ENCODE measurements at places on chromosomes 5 and 9. TPM values are rescaled to one million over a fixed set of nuclear protein-coding genes. Genes with fewer than 3 reads are reported as not detected.

DNA sequence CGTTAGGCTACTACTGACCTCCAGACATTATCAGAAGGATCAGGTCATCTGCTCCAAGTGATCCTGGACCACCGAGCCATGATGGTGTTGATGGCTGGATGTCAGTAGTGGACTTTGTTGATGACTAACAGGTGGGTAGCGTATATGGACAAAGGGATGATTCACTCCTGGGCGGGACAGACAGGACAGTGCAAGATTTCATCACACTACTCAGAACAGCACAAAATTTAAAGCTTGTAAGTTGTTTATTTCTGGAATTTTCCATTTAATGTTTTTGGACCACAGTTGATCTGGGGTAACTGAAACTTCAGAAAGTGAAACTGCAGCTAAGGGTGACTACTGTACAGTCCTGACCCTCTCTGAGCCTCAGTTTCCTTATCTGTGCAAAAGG, 12.7 kb downstream of the PDGFRB start:
- DNase-seq = no peak

- peak; percentile 30 for DNase-seq
These were observed 728 bp upstream of the SLC1A1 start for GRCh38 chr9:4489562-4489918.

DNA sequence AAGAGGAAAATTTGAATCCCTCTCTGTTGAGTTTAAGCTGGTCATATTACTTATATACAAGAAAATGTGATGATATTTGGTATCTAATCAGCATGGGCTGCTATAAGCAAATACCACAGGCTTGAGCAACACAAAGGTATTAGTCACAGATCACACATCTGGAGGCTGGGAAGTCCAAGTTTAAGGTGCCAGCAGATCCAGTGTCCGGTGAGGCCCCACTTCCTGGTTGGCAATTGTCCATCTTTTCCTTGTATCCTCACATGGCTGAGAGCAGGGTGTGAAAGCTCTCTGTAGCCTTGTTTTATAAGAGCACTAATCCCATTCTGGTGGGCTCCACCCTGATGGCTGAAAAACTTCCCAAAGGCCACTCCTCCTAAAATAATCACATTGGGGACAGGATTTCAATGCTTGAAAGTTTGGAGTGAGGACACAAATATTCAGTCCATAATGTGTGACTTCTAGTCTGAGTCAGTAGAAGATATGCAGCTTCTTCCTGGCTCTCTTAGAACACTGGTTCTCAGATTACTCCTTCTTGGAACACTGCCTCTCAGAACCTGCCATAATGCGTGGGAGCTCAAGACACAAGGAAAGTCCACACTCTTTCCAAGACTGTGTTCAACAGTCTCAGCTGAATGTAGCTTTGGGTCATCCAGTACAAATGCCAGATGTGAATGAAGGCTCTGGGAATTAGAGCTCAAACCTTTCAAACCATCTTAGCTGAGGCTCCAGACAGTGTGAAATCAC, 124.1 kb downstream of the PRDM9 start:
- DNase-seq = no peak

GRCh38 chr9:130343445-130343918, 77.9 kb downstream of the HMCN2 start:
- peak; percentile 82 for DNase-seq

DNA sequence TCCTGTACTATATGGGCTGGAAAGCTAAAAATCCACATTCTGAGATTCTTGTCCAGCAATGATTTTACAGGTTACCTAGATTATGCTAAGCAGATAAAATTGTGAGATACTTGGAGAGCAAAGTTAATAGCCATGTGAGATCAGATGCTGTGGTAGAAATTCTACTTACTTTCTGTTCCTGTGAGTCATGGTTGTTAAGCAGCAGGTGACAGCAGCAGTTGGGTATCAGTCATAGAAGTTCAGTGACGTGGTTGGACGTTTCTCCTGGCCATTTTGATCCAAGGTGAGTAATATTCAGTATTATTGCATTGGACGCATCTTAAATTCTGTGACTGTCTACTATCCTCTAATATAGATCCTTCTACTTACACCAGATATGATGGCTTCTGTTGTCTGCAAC, 524.5 kb downstream of the TMEM38B start:
- no peak for DNase-seq

Gene BTNL8
- total RNA-seq = not detected

Gene CBY3
- not detected for total RNA-seq

Gene MEF2C
- 24.1 TPM for total RNA-seq

Gene ARHGEF37
- total RNA-seq = 1.0 TPM

Data from glutamatergic neuron (in vitro differentiated cells).